BE2C (cell line): ENCODE measurements at places on chromosomes 3 and 15.
A peak's percentile ranks its signal among the peaks of the same experiment; 100 is the strongest.

GRCh38 chr15:48680841-48681240 lies 35.3 kb upstream of the FBN1 start:
- no peak for DNase-seq

DNA sequence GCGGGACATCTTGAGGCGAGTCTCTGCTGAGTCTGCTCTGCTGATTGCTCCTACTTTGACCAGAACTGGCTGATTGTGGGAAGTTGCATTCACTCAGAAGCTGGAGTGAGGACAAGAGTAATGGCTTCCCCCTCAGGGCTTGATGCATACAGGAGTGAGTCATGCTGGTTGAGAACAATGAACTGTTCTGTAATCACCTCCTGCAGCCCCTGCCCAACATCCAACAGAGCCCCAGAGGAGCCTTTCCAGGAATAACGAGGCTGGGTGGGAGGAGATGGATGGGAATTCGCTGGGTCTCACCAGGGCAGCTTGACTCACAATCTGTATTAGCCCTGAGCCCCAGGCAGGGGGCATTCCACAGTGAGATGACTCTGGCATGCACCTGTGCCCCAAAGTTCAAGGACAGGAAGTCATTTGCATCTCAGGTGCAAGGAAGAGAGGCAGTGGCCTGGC lies 85.0 kb downstream of the RAB11A start:
- peak; percentile 78 for DNase-seq

- DNase-seq: no peak
Measured at GRCh38 chr15:85986741-85987140, 92.9 kb upstream of the AGBL1 start.

- DNase-seq: no peak
Measured at GRCh38 chr3:85781806-85782205, 823.0 kb downstream of the CADM2 start.

DNA sequence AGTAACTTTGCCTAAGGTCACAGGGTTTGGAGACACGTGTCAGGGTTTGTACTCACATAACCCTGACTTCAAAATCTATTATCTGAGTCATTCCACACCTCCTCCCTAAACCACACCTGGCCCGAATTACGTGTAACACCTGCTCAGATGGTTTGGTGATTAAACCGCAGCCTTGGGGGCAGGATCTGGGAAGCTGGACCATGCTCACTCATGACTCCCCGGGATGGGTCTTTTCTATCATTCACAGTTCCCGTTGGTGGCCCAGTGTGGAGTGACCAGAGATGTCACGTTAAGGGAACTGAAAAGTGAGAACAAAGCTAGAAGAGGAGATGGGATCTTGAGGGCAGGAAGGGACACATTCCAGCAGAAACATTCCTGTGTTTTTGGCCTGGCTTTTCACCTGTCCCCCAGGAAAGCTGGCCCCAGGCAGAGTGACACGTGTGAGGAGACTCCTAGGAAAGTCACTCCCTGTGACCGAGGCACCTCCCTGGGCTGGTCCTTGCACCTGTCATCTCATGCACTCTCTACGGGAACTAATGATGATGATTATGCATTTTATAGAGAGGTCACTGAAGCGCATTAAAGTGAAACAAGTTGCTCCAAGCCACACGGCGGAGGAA lies 75.4 kb upstream of the POMGNT2 start:
- no peak for DNase-seq

DNA sequence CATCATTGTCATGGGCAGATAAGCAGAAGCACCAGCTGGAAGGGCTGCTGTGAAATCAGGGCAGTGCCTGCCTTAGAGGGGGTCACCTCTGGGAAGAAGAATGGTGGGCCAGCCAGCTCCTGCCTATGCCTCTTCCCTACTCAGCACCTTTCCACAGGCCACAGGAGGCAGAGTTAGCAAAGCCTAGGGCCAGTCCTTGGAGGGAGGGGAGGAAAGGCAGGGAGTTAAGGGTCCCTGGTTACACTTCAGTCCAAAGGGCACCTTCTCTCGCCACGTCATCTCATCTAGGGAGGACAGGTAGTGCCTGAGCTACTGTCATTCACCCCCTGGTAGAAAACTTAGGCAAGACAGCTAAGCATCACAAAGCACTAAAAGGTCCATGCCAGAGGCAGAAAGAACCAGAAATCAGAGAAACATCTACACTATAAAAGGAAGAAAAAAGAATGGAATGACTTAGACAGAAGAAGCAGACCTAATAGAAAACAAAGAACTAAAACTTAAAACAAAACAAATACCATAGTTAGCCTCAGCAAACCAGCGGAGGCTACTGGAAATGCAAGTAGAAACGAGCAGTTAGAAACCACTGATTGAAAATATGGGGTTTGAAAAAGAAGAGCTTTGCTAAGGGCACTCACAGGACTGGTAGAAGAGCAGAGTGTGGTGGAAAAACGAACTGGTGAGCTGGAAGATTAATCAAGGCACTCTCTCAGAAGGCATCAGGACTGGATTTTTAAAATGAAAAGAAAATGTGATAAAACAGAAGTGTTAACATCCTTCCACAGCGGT lies 84.2 kb downstream of the OSBPL10 start:
- DNase-seq: no peak

GRCh38 chr15:64732156-64732860 lies 43.1 kb downstream of the RBPMS2 start:
- no peak for DNase-seq

- DNase-seq: no peak
Measured at GRCh38 chr3:99969136-99969535, 145.2 kb downstream of the FILIP1L start.

DNA sequence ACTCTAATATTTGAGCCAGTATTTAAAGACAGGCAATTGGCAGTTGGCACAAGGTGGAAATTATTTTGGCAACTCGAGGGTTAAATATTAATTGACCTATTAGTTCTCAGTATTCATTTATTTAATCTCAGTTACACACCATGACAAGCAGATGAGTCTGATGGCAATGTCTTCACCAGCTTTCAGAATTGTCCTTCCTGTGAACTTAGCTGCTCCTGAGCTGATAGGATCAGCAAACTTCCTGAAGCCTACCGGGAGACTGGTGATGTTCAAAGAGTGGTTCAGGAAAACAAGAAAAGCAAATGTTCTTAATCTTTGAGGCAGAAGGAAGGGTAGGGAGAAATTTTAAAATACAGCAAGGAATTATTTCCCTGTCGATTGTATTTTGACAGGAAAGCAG lies 522.2 kb downstream of the SOX2 start:
- no peak for DNase-seq

GRCh38 chr15:63884953-63885352 lies 51.2 kb upstream of the HERC1 start:
- no peak for DNase-seq

- no peak for DNase-seq
Measured at GRCh38 chr3:183981990-183982644, 35.6 kb downstream of the ABCC5 start.

GRCh38 chr3:51941463-51941797 lies 274 bp downstream of the RRP9 start:
- DNase-seq: no peak

DNA sequence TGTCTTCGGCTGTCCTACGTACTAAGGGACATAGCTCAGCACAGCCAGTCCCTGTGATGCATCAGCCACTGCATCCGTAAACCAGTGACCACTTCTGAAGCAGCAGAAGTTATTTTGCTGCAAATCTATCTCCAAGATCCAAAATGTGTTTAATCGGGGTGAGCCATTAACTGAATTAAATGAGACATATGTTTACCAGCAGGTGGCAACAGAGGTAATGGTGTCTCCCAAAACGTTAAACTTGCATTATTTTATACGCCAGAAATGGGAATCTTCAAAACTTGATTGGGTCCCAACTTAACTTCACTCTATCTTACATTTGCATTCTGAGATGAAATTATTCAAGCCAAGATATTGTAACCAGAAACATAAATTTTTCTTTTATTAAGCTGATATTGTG lies 75.3 kb upstream of the BOC start:
- no peak for DNase-seq

- no peak for DNase-seq
Measured at GRCh38 chr3:53837331-53837730, 8.9 kb downstream of the CHDH start.

GRCh38 chr15:89599021-89599420 lies 23.8 kb downstream of the TICRR start:
- DNase-seq: no peak

DNA sequence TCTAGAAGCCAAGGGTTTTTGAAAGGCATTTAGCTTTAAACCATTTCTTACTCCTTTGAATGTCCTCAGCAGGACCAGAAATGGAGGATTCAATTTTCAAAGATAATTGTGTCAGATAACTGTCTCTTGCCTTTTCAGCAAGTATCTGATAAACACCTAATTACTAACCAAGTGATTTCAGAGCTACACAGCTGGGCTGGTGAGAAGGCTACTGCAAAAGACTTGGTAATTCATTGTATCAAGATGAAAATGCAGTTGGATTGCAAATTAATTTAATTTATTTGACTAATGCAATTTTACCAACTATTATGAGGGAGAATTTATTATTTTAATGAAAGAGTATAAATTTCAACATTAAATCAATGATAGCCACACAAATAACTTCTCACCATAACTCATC lies 165.4 kb downstream of the ROBO1 start:
- no peak for DNase-seq

- no peak for DNase-seq
Measured at GRCh38 chr3:37505415-37505814, 331.0 kb upstream of the LRRFIP2 start.

DNA sequence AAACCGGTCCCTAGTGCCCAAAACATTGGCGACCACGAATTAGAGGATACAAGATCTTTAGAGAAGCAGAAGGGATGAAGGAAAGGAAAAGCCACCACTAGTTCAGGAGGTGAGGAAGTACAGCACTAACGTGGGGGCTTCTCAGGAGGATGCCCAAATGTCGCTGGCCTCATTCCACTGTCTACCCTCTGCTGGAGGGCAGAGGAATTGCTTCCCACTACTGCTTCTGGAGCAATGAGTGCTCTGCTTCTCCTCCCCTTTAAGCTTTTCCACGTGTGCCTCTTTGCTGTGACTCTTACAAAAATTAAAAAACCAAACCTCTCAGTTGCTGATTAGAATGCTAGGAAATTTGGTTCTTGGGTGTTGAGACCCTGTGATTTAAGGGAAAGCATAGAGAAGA lies 281.3 kb downstream of the CLSTN2 start:
- DNase-seq: peak; percentile 40

DNA sequence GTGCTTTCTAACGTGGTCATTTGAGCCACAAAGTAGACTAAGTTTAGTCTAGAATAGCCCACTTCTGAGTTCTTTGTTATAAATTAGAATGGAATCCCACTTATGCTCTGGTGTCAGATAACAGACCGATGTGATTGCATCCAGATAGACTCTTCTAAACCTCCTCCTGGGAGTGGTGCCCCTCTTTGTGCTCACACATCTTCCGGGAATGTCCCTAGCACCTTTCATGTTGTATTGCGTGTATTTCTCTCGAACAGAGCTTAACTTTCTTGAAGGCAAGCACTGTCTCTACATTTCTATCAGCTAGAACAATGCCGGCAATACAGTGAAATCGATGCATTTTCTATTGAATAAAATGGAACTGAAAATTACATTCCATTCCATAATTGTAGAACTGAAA lies 23.0 kb downstream of the CP start:
- no peak for DNase-seq

GRCh38 chr3:113660896-113661295 lies 35.5 kb downstream of the USF3 start:
- DNase-seq: no peak

- DNase-seq: no peak
Measured at GRCh38 chr3:113867506-113867905, 28.9 kb downstream of the GRAMD1C start.

DNA sequence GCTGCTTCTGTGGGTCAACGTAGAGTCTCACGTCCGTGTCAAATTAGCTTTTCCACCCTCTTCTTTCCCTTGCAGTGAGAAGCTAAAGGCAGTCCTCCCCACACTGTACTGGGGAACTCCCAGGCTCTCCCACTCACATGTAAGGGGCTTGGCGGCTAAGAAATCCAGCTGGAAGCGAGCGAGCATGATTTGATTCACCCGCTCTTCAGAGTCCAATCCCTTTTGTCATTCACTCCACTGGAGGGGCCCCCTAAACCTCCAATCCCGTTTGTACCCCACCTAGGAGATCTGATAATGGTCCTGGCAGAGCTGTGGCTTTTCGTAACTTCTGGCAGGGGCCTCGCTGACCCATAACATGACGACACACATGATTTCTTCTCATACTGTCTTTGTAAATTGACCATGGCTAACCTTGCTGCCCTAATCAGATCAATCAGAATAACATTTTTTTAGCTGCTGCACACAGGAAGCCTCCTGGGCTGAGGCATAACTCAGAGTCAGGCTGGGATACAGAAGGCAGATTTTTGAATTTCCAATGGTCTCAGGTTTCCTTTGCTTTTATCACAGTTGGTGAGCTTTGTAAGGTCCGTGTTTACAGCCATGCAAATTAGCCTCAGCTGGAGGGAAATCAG lies 235.2 kb downstream of the GREM1 start:
- DNase-seq: no peak

DNA sequence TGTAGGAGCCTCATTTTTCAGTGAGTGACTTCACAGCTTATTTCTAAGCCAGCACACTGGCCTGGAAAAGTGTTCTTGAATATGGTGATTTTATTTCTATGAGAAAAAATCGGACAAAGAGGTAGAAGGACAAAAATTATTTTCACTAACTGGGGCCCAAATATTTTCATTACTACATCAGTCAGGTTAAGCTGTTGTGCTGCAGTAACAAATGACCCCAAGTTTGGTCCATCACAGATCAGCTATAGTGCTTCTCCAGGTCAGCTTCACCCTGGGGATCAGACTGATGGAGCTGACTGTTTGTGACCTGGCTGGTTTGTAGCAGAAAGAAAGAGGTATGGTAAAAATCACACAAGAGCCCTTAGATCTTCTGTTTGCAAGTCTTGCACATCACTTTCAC lies 97.9 kb upstream of the STT3B start:
- DNase-seq: no peak

GRCh38 chr15:44319385-44319784 lies 30.9 kb downstream of the GOLM2 start:
- DNase-seq: no peak
